ENCODE measurements at places on chromosomes 12 and 14.
A peak's percentile ranks its signal among the peaks of the same experiment; 100 is the strongest.

DNA sequence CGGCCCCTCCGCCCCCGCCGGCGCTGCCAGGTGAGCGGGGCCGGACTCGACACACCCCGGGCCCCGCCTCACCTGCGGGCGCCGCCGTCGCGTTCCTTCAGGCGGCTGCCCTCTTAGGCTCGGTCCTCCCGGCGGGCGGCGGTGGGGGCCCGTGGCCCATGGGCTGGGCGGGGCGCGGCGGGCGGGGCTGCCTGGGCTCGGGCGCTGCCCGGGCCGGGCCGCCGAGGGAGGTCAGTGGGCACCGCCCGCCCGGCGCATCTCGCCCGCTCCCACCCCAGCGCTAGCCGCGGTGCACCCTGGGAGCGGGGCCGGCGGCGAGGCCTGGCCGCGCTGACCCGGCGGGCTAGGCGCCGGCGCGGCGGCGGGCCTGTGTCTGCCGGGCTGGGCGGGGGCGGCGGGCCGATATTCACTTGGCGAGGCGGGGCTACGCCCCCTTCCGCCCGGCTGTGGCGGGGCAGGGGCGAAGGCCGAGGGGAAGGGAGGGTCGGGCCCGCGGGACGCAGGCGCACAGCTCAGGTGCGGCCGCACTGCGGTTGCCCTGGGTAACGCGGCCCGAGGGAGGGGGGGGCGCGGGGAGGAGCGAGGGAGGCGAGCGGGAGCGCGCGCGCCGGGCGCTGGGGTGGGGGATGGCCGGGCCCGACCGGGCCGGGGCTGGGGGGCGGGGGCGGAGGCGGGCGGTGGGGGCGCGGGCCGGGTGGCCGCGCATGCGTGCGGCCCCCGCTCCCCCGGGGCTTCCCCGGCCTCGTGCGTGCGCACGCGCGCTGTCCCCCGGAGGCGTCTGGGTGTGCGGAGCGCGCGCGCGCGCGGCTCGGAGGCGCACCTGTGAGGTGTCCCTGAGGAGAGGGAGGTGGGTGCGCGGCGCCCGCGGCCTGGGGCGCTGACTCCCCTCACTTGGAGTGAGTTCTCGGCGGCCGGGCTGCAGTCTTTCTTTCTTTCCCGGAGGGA, at the start of the genes CCDC92 and ZNF664:
Gene CCDC92 (minus strand): TSS at position 375 of the 945 bp plus-strand sequence. CDS start 28,526 bp downstream, outside the sequence.
Gene ZNF664 (plus strand): TSS at position 759 of the 945 bp plus-strand sequence. CDS start 38,930 bp downstream, outside the sequence.
- DNase-seq = peak; percentile 93

- no peak for DNase-seq
Observed at GRCh38 chr12:116009805-116010204, 267.7 kb downstream of the MED13L start.

DNA sequence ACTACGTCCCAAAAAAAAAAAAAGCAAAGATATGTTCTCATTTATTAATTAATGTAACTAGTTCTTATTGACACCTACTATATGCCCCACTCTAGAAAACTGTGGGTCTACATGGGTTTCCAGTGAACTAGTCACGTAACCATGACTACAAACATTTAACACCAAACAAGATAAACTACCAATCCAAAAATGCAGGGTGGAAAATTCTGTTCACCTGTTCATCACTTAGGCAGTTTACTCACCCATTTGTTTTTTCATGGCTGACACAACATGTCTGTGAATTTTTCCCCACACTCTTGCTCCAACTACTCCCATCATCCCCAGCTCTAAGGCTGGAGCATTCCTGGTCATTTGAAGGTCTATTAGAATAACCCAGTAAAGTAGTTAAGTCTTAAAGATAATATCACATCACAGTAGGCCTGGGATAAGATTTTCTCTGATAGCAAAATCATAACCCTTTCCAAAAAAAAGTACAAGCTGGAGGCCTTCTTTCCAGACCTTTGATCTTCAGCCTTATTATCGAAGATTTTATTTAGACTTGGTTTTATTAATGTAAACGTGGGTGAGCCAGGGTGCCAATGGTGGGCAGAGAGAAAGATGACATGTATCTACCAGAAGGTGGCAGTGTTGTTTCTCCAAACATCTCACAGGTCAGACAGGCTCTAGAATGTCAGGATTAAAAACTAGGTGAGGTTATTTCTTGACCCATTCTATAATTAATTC, 61.6 kb upstream of the DAAM1 start:
- peak; percentile 65 for DNase-seq

GRCh38 chr12:71605039-71605438, 58.6 kb downstream of the ZFC3H1 start:
- DNase-seq = no peak

GRCh38 chr12:54407183-54407905, 11.7 kb downstream of the ITGA5 start:
- DNase-seq = no peak

DNA sequence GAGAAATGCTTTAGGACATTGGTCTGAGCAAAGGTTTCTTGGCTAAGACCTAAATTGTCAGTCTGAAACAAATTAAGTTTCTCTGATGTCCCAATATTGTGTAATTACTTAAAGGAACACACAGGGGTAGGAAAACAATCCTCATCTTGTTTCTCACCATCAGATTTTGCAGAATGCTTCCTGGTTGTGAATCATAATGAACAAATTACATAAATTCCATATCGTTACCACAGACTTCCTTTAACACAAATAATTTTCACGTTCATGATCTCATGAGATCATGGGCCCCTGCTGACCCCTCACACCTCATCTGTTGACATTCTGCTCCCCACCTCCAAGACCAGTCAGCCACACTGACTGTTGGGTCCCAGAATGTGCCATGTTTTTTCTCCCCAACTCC, 194.1 kb downstream of the MON2 start:
- no peak for DNase-seq

DNA sequence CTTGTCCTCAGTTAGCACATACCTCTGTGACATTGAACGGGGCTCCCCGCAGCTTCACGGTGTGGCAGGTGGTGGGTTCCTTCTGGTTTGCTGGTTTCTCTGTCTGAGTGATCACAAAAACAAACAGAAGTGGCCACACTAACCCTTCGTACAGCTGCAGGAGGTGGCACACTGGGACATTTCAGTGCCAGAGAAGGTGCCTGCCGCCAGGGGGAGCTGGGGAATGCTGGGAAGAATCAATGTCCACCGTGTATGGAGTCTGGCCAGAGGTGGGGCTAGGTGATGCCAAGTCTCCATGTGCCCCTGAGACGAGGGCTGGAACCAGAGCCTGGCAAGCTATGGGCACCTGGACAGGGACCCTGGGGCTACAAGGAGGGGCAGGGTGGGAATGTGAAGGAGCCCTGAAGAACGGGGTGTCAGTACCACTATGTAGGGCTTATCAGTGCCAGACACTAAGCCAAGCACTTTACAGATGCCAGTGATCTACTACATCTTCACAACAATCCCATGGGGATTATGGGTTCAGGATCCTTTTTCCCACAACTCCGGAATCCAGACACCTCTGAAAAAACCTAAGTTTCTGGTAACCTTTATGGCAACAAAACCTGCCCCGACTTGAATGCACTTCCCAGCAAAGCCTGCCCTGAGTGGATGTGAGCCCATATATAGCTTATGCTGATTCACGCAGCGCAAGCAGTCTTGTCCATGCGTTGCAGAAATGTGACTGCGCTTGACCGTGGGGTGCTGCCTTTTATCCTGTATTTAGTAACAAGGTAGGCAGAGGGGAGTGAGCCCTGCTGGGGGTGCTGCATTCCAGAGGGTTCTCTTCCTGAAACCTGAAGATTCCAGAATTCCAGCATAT, 10.8 kb downstream of the RBM19 start:
- DNase-seq = no peak

- peak; percentile 43 for DNase-seq
Observed at GRCh38 chr14:57066887-57067513, 201.7 kb downstream of the EXOC5 start.

- no peak for DNase-seq
Observed at GRCh38 chr14:88542857-88543795, 11.7 kb downstream of the PTPN21 start.

DNA sequence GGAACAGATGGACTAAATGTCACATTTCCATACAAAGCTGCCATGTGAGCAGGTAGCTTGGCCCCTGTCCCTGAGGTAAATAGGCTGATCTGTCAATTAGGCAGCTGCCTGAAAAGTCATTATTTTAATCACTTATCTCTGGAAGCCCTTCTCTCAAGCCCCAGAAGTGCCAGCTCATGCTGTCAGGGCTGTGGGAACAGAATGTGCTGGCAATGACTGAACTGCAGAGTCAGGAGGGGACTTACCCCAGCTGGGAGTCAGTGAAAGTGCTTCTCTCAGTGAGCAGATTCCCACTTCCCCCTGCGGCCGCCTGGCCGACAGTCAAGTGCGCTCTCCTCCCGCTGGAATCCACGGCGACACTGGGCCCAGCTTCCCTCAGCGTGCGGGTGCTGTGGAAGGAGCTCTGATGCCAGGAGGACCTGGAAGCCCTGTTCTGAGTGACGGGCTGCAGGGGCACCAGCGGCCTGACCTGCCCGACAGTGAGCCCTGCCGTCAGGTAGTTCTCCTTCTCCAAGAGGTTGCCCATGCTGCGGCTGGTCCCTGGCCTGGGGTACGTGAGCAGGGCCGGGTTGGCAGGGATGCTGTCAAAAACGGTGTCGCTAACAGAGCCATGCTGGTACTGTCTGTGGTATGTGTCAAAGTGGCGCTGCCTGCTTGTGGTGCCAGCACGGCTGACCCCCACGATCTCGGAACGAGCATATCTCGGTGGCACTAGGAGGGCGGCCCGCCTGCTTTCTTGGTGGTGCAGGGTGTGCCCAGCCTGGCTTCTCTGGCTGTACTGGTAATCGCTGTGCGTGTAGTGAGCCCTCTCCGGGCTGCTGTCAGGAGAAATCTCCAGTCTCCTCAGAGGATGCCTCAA, 18.7 kb downstream of the PKP2 start:
- DNase-seq = no peak

GRCh38 chr12:123906711-123907420, 65.8 kb downstream of the CCDC92 start:
- no peak for DNase-seq

GRCh38 chr14:82562881-82563280, 1029.2 kb upstream of the SEL1L start:
- no peak for DNase-seq

DNA sequence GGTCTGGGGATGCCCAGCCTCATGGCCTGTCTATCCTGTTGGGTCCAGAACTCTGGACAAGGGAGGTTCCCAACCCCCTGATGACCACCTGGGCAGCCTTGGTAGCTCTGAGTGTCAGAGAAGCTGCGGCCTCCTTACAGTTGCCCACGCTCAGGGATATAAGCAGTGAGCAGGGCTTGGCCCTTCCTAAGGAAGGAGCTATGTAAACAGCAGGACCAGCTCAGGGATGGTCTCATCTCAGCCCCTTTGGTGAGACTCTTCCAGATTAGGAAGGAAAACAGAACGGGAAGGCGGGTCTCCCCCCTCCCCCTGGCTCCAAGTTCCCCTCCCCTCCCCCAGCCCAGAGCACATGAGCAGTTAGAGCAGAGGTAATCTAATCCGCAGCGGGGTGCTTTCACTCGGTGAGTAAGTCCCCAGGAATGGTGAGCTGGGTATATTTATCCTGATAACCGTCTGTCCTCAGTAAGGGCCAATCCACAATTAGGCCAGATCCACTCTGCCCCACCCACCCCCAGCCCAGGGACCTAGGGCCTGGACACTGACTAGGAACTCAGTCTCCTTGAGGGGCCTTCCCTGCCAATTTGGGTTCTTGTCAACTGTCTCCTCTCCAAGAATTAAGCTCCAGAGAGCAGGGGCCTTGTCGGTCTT, 29.5 kb upstream of the RPLP0 start:
- no peak for DNase-seq

GRCh38 chr14:64937171-64937820, 5.2 kb downstream of the GPX2 start:
- no peak for DNase-seq

DNA sequence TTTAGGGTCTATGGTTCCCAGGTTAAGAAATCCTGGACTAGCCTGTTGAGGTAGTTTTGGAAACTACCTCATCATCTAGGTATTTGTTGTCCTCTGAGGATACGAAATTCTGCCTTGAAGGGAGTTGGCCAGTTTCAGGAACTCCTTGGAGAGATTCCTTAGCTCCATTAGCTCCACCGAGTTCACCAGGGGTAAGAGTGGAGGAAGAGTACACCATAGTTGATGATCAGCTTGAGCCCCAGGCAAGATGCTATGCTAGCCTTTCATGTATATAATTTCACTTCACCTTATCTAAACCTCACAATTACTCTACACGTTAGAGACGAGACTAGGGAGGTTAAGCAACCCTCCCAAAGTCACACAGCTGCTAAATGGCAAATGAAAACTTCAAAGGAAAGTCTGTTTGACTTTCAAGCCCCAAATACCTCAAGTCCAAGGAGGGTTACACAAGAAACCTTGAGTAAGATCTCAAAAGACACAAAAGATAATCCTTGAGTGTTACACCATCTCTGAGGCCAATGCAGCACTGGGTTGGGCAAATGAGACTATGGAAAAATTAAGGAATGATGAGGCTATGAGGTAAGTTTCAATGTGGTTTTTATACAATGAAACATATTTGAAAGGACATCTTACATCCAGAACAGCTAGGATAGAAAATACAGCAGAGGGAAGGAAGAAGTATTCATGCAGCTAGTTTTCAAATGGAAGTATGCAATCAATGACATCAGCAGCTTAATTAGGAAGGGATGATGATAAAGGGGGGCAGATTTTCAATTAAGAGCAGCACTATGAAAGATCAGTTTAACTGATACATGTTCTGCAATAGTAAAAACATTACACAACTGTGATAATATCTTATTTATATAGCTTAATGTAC, 97.2 kb upstream of the KRAS start:
- no peak for DNase-seq

DNA sequence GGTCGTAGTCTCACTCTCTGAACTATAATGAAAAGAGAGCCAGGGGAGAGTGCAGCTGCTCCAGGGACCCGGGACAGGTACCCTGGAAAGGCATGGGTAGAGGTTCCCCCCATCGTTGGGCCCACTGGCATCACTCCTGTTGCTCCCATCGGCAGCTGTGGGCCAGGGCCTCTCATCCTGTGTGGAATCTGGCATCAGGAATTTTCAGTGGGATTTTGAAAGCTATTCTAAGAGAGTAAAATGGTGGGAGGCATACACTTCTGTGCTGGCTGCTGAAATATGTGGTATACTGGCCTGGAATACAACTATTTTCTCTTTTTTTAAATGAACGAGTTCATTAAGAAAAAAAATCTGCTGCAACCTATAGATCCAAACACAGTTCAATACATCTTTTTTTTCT, 38.1 kb downstream of the EML1 start:
- DNase-seq = no peak

- DNase-seq = no peak
Observed at GRCh38 chr12:119594772-119595445, 1.3 kb downstream of the TMEM233 start.

All from CD4-positive, CD25-positive, alpha-beta regulatory T cell (primary cell).